ENCODE measurements at places on chromosomes 7 and 10. TPM values are rescaled to one million over a fixed set of nuclear protein-coding genes. Genes with fewer than 3 reads are reported as not detected.

UMAD1 gene
- 12.0 TPM for polyA plus RNA-seq

PRLHR gene
- polyA plus RNA-seq, result not detected

PLEKHS1 gene
- not detected for polyA plus RNA-seq

SFRP5 gene
- polyA plus RNA-seq, result 1.9 TPM

URGCP gene
- 19.8 TPM for polyA plus RNA-seq

SLC16A9 gene
- polyA plus RNA-seq, result 3.4 TPM

LRGUK gene
- polyA plus RNA-seq, result 0.08 TPM

Data from brain (organoid and tissue), 16 donors.